Dermis microvascular lymphatic vessel endothelial cell (primary cell): ENCODE measurements at places on chromosomes 16 and 17. TPM values are rescaled to one million over a fixed set of nuclear protein-coding genes. Genes with fewer than 3 reads are reported as not detected.
A peak's percentile ranks its signal among the peaks of the same experiment; 100 is the strongest.

- DNase-seq, result no peak
Measured at GRCh38 chr17:27938241-27938640, 45.1 kb upstream of the LYRM9 start.

DNA sequence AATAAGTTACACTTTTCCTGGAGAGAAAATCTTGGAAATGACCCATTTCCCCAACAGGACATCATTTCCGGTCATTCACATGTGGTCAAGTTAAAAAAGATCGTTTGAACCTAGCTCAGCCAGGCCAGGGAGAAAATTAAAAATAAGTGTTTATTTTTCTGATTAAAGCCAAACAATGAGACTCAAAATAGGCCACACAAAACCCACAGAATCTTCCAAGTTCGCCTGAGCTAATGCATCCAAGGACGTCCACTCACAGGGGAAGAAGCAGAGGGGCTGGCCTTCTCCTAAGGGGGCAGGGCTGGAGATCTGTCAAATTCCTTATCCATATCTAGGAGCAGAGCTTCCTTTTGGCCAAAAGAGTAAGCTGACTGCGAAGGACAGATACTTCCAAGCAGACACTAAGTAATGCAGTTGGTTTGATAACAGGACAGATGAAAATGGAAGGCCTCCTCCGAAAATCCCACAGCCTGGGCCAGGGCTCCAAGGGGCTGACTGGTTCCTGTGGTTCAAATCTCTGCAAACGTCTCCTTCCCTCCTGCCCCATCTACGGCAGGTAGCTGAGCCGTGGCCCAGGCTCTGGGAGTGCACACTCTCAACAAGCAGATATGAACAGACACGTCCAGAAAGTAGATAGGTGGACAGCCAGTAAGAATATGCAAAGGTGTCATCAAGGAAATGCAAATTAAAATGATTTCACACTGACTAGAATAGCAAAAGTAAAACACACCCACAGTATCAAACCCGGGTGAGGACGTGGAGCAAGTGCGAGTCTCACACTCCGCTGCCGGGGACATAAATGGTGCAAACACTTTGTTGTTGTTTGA, 98.5 kb downstream of the MRM3 start:
- no peak for DNase-seq

DNA sequence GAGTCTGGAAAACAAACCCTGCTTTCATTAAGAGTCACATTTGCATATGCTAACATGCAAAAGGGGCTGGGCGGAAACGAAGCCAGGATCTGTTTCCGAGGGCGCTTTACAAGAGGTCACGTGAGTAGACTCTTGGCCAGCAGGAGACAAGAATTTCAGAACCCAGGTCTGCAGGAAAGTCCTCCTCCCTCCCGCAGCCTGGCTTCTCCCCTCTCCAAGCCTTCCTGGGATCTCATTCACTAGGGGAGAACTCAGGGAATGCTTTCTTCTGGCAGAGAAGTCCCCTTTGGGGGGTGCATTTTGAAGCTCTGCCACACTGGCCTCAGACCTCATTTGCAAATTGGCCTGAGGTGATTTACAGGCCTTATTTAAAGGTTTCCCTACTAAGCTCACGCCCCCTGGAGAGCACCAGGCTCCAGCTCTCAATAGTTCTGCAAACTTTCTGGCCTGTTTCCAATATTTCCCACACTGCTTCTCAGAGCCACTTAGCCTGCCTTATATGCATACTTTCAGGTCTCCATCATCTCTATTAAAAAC, 57.2 kb upstream of the CACNG5 start:
- no peak for DNase-seq

GRCh38 chr17:19339341-19339815, 23.1 kb downstream of the B9D1 start:
- DNase-seq, result no peak

The ARL16 gene
- total RNA-seq, result 25.4 and 28.2 TPM in 2 replicates

DNA sequence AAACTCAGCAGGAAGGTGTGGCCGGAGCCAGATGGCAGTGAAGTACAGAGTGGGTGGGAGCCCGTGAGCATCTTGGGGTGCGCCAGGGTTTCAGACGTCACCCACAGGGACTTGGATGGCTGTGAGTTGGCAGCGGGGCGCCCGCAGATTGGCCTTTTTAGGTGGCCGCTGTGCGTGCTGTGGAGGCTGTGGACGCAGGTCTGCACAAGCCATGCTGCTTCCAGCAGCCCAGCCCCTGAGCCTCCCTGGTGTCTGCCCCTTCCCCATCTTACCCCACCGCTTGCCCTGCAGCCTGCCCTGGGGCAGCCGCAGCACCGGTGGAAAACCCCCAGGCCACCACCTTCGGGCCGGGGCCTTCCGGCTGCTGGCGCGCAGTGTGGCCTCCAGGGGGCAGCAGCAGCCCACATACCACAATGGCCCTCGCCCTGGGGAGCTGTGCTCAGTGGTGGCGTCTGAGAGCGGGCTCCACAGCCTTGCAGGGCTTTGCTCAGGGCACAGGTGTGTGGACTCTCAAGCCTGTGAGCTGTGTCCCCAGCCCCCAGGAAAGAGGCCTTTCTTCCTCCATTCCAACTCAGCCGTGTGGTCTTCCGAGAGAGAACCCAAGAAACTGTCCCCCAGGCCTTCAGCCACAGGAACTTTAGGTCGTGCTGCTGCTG, 11.8 kb downstream of the ENDOV start:
- DNase-seq, result peak; percentile 28

DNA sequence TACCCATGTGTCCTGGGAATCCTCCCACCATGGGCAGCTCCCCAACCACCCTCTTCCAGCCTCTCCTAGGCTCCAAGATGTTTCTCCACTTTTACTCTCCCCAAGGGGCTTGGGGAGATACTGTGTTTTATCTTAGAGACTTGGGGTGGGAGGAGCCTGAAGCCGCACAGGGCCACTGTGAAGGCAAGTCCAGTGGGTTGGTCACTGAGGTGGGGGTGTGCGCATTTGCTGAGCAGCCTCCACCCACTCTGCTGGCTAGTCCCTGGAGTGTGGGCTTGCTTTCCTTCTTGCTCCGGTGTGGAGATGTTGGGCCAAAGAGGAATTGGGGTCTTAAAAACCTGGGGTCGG, 4.1 kb upstream of the CLDN9 start:
- DNase-seq, result no peak

GRCh38 chr17:71824671-71825070, 296.1 kb upstream of the SOX9 start:
- no peak for DNase-seq

DNA sequence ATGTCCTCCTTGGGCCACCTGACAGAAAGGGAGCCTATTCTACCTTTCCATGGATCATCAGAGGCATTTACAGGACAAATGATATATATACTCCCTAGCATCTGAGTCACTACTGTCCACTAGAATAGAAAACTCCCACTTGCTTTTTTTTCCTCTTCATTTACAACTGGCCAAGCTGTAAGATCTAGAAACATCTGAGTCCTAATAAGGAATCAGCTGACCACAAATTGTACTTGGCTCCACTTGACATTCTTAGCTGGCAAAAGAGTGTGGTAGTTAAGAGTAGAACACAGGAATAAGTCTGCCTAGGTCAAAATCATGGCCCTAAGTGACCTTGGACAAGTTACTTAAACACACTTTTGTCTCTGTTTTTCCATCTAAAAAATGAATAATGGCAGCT, 5.2 kb downstream of the RUSF1 start:
- DNase-seq, result no peak
